NCI-H1694 (cell line): ENCODE measurements at places on chromosomes 5 and 9.

DNA sequence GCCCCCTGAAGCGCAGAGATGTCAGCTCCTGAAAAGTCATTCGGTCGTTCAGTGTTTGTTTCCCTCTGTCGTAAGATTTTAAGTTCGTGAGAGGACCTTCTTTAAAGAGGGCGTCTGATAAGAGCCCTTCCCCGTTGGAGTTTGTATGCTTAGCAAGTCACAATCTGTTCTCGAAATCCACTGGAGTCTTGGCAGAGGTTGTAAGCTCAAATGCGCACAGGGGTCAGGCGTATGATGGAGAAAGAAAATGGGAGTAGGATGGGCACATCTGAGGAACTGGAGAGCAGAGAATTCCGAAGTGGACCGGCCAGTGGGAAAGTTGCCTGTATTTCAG lies 710 bp downstream of the HSD17B4 start:
- no peak for DNase-seq

DNA sequence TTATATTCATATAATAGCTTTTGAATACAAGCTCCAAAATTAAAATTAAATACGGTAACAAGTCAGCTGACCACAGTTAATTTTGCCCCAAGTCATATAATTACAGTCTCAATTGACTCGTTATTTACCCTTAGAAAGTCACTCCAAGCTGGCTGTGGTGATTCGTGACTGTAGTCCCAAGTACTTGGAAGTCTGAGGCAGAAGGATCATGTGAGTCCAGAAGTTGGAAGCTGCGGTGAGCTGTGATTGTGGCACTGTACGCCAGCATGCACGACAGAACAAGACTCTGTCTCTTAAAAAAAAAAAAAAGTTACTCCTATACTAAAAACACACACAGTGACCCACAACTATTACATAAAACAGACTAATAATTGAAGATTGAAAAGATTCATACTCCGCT lies 31.6 kb upstream of the DTWD2 start:
- no peak for DNase-seq

DNA sequence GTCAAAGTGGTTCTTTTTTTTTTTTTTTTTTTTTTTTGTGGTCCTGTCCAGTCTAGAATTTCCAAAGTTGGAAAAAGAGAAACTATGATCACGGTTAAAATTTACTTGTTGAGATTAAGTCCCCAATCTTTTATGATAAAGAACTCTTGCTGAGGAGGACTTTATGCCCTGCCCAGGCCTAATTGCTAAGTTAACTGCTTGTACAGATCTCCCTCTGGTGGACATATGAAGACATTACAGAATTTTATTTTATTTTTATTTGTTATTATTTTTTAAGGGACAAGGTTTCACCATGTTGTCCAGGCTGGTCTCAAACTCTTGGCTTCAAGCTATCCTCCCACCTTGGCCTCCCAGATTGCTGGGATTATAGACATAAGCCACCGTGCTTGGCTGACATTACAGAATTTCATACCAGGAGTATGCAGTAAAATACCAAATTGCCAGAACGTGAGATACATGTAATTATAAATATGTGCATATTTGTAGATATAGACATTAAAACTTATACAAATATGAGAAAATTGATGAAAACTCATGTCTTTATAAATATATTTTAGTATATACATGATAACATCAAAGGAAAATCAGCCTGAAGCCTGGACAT lies 91.2 kb downstream of the RFK start:
- peak; percentile 10 for DNase-seq

GRCh38 chr5:9838916-9839315 lies 208.8 kb upstream of the TAS2R1 start:
- no peak for DNase-seq

DNA sequence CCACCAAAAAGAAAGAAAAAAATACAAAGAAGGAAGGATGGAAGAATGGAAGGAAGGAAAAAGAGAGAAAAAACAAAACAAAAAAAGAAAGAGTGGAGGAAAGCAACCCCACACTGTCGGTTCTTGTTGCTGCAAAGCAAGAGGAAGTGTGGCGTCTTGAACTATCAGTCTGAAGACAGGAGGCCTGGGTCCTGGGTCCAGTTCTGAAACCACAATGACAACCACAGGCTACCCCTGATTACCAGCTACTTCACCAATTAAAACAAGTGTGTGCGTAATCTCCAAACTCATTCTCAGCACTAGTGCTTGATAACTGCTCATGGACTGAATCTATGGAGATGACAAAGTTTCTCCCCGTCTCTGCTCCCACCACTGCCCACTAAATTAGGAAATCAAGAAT lies 93.7 kb downstream of the RASEF start:
- no peak for DNase-seq

DNA sequence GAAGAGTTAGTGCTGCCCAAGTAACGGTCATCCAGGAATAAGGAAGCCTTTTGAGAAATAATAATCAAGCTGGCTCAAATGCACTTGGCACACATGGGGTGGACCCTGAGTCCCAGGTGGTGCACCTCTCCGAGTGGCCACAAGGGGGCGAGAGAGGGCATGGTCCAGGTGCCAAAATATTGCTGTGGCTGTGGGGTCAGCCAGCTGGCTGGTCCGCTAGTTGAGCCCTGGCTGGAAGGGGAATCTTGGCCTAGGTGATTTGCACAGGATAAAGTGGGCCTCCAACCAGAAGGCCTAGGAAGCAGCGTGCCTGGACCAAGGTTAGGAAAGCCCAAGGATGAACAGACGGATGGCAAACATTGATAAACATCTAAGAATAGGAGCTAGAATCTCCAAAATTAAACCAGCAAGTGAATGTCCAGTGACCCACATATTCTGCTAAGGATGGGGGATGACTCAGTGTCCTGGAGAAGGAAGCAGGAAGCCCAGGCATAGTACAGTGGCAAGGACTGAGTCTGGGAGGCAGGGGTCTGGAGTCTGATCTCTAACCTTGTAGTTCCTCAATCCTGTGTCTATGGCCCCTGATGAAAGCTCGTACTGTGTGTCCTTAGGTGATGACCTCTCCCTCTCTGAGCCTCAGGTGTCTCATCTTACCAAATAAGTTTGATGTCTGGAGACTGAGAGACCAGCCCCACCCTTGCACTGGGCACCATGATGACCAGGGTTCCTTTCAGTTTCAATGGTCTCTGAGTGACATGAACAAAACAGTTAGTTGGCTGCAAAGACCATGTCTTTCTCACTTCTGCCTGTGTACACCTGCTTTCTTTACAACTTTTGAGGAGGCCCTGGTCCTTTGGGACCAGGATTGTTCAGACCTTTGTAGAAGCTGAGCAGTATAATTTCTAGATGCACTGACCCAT lies 19.2 kb upstream of the SHB start:
- DNase-seq: peak; percentile 33
